PC-3 (cell line): ENCODE measurements at places on chromosomes 12 and 14.

GRCh38 chr14:50339178-50339804 lies 27.2 kb downstream of the DMAC2L start:
- DNase-seq = no peak

DNA sequence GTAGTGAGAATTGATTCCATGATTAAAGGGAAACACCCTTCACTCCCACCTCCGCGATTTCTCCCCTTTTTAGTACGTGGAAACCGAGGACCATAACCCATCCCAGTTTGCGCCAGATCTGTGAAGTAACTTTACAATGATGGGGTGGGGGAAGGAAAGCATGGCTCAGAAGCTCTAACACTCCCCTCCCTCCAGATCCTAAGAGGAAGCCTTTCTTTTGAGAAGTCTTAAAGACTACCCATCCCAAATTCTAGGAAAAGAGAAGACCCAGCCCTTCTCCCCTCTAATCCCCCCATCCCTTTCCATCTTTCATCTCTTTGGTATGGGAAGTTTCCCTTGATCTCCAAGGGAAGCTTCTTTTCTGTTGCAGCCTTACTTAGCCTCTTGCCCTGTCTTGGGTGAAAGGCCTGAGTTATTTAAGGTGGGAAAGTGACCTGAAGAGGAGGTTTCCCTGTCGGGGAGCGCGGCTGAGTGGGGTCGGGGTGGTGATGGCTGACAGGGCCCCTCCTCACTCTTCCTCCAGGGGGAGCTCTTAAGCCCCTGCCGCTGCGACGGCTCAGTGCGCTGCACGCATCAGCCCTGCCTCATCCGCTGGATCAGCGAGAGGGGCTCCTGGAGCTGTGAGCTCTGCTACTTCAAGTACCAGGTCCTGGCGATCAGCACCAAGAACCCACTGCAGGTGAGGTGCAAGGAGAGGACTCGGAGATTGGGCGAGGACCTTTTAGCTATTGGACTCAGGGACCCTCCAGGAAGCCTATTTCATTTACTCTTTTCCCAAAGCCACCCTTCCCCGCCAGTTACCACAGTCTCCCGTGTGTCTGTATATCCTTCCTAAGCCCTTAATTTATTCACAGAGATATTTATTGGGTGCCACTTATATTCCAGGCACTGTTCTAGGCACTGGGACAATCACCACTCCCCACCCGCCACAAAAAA lies 1.8 kb downstream of the MARCHF9 start:
- DNase-seq = no peak

GRCh38 chr12:6567112-6567670 lies 900 bp downstream of the NOP2 start:
- peak; percentile 19 for DNase-seq

DNA sequence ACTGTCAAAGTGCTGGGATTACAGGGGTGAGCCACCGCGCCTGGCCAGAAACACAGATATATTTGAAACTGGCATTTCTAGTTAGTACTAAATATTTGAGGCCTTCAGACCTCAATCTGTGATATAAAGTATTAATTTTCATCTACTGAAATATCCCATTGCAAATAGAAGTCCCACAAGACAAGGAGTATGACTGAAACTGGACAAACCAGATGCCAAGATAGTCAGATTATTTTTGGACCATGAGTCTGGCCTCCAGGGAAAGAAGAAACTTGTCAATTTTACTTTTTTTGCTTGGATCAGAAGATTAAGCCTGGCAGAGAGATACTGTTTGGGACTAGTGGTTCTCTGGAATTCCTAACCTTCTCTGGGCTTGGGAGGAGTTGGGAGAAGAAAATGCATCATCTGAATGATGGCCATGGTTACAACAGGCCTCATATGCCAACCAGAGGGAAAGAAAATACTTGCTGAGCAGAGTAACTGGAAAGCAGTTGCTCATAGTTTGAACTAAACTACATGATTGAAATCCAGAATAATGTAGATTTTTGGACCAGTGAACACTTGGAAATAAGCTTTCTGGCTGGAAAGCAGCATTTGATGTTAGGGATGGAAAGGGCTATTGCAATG lies 2.9 kb upstream of the SMOC1 start:
- no peak for DNase-seq

GRCh38 chr12:16555630-16556029 lies 50.3 kb downstream of the LMO3 start:
- DNase-seq = no peak

GRCh38 chr14:55160989-55161388 lies 30.4 kb downstream of the DLGAP5 start:
- peak; percentile 79 for DNase-seq

- no peak for DNase-seq
Measured at GRCh38 chr14:56004786-56005185, 113.4 kb upstream of the PELI2 start.

GRCh38 chr12:2215709-2216560 lies 163.1 kb downstream of the CACNA1C start:
- DNase-seq = no peak

- peak; percentile 78 for DNase-seq
Measured at GRCh38 chr12:58395470-58395869, 454.1 kb downstream of the ATP23 start.

DNA sequence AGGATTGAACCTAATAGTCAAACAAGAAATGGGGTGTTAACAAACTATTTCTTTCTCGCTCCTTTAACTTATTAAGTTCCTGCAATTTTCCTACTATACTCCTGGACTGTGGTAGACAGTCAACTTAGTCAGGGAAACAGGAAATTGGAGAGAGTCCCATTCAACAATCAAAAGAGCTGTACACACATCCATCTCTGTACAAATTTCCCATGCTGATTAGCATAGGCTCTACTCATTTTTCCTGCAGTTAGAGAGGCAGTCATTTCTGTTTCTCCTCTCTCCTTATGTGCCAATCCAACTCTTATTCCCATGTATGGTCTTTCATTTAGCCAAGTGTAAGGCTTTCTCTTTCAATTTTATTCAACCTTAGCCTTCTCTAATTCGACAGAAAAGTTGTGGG lies 1168.5 kb upstream of the FLRT2 start:
- DNase-seq = no peak

DNA sequence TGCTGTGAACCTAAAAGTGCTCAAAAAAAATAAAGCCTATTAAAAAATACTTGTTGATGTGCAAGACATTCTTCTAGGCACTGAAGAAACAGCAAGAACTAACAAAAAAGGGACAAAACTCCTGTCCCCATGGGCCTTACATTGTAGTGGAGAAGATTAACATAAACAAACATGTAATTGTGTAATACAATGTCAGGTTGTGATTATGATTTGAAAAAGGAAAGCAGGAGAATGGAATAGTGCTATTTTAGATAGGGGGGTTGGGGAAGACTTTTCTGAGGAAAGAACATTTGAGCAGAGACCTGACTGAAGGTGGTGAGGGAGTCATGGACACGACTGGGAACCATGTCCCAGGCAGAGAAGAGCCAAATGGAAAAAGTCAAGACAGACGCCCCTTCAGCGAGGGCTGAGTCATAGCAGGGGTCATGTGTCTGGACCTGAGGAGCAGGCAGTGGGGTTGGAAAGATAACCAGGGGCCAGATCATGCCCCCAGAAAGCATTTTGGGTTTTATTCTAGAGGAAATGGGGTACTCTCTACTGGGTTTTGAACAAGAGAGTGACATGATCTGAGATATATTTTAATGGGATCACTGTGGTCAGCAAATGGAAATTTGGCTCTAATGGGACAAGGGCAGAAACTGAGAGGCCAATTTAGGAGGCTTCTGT lies 19.4 kb upstream of the IFNG start:
- no peak for DNase-seq
